Amniotic stem cell (primary cell): ENCODE measurements at places on chromosomes 6 and 20.

DNA sequence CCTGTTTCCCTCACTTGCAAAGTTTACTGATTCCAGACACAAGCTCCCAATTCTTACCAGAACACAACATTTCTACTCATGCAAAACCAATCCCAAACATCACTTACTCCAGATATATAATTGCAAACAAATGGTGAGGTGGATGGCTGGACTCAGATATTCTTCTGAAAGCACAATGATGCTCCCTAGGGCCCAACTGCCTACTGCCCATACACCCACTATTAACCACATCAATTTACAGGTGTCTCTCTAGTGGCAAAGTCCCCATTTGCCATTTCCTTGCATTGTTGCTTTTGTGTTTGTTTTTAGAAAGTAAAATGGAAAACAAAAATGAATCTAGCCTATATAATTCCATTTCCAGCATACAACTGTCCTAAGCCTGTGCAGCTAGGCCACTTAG lies 320.9 kb upstream of the PRDM1 start:
- no peak for DNase-seq

DNA sequence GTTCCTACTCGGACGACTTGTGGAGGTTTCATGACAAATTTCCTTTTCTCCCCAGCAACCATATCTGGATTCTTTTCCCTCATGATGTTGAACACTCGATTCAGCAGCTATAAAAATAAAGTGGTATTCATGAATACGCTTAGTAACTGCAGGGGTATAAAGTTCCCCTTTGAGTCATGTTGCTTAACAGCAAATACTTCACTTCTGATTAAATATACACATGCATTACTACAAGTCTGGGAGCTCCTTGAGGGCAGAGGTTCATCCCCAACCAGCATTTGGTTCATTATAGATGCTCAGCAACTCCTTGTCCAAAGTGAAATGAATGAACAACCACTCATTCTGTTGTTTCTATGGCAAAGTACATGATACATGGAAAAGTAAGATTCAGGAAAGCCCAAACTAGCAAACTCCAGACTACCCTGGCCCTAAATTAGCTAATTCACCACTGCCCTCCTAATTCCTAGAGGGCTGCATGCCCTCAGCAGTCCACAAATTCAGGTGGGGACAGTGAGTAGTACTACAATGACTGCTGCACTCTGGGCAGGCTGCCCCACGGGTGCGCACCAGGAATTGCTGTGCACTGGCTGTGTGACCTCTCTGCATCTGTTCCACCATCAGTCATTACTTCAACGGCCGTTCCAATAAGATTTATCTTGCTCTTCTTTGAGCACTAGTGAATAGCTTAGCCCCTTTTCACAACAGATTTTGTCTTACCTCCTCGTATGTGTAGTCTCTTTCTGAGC lies 15.2 kb downstream of the EIF2S2 start:
- no peak for DNase-seq

DNA sequence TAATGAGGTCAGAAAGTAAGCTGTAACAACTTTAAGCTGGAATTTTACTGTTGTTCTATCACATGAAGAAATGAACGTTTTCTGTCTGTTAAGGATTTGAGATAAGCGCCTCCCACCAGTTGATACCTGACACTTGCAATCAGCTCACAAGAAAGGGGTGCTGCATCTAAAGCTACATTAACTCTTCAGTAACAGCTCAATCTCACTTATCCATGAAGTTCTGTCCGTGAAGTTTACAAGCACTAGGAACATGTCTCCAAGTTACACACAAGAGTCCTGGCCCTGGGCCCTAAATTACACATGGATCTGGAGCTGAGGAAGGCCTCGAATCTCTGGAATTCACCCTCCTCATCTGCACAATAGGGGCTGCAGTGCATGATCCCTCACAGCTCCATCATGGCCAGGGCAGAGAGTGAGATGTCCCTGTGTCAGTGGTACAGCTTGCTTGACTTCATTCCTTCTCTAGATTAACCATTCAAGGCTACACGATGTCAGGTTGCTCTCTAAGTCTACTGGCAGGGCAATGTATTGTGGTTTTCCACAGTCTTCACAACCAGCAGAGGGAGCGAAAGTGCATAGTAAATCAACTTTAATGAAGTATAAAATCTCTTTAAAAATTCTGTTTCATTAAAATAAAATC lies 182.4 kb upstream of the MCHR2 start:
- peak; percentile 50 for DNase-seq

- no peak for DNase-seq
These were observed 12.5 kb downstream of the WDR27 start for GRCh38 chr6:169689287-169689686.

- DNase-seq: no peak
These were observed 10.3 kb upstream of the PDYN start for GRCh38 chr20:2004171-2004570.

GRCh38 chr6:21281366-21281765 lies 312.2 kb upstream of the SOX4 start:
- no peak for DNase-seq

DNA sequence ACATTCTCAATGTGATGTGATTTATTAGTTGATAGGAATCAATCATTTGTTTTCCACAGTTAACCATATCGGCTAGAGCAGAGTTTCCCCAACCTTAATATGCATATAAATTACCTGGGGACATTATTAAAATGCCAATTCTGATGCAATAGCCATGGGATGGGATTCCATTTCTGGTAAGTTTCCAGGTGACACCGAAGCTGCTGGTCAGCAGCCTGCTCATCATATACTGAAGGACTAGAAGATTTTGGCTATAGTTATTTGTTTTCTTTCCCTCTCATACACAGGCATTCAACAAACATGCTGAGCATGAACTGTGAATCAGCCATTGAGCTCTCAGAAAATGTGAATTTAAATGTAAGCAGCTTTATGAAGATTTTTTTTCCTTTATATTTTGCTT lies 35.8 kb downstream of the FBXO5 start:
- DNase-seq: no peak

GRCh38 chr6:111157412-111157811 lies 70.1 kb downstream of the SLC16A10 start:
- DNase-seq: no peak

GRCh38 chr6:168099201-168100010 lies 20.4 kb upstream of the FRMD1 start:
- no peak for DNase-seq

DNA sequence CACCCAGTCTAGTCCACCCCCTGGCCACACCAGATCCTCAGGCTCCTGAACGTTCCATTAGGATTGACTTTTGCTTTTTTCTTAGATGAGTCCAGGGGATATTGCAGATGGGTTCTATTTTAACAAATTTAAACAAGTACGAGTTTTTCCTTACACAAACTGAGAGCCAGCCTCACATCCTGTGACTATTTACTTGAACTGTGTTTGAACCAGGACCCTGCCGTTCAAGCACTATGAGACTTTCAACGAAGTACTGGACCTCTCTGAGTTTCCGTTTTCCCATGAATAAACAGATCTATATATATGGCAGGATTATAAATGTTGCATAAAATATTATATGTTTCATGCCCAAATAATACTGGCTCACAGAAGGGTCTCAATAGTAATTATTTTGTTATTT lies 1.4 kb upstream of the METTL24 start:
- no peak for DNase-seq

GRCh38 chr20:19510611-19511010 lies 247.4 kb upstream of the RIN2 start:
- no peak for DNase-seq

DNA sequence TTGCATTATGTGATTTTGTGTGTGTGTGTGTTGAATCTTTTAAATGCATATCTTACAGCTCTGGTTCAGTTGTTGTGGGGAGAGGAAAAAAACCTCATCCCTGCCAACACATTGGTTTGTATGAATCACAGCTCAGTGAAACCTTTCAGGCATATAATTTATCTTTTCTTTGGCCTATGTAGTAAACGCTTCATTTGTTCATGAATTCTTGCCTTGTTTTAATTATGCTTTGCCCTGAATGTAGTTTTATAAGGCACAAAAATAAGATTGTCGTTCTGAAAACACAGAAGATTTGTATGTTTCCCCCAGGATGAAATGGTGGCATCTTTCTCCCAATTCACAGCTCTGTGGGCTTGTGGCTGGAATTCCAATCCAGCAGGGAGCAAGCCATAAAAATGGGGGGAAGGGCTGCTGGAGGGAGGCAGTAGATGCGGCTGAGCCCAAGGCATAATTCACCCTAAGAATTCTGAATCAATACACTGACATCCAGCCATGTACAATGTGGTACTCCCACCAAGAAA lies 45.1 kb downstream of the BCAS1 start:
- no peak for DNase-seq

- DNase-seq: no peak
These were observed 25.1 kb upstream of the TRIM27 start for GRCh38 chr6:28948782-28949486.

DNA sequence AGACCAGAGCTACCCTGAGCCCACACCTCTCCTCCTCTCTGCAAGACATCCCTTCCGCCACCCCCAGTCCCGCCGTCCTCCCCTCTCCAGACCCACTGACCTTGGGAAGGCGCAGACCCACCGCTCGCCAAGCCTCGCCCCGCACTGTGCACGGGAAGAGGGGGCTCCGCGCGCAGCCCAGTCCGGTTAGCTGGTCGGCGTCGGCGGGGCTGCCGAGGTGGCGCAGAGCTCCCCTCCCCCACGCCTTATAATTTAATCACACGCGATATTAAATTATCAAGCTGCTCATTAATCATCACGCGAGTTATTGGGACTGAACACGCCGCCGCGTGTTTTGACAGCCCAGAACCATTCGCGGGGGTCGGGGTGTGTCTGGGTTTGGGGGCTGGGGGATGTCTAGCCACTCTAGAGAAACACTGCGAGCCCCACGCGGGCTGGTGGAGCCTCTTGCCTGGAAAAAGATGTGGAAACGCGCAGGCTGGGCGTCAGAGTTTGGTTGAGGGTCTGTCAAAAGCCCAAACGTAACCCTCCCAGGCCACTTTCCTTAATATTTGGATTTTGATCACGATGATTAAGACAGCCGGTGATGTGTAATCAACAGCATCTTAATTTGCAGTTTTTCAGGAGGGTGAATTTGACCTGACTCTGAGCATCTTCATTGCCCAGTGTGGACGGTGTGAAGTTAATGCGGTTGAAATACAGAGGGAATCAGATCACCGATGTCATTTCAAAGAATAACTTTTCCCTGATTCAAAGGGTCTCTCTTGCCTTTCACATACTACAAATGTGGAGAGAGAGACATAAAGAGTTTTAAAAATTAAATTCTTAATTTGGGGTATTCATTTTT lies at the start of gene LINC00237:
TSS of gene LINC00237 (minus strand) at position 188 of the 847 bp plus-strand sequence.
- DNase-seq: no peak

DNA sequence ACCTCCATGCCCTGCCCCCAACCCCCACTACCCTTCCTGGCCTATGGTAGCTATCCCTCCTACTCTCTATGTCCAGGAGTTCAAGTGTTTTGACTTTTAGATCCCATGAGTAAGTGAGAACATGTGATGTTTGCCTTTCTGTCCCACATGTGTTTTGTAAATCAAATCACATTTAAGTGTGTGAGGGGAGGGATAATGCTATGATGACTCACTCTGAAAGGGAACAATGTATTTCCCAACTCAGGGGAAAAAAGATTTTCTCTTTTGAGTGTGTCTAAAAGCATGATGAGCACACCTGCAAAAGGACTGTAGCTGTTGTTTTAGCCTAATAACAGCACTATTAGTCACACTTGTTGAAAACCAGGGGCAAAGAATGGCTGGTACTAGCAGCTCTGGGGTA lies 193.7 kb downstream of the GJA10 start:
- no peak for DNase-seq

GRCh38 chr6:29487660-29488059 lies at the start of gene MAS1L:
Gene MAS1L (minus strand): TSS chr6:29487956. CDS start chr6:29487902, 54 bp downstream.
- no peak for DNase-seq

- no peak for DNase-seq
These were observed 44.6 kb downstream of the KCNQ2 start for GRCh38 chr20:63427724-63428330.

- DNase-seq: no peak
These were observed 613.8 kb downstream of the TFAP2B start for GRCh38 chr6:51432481-51432880.

DNA sequence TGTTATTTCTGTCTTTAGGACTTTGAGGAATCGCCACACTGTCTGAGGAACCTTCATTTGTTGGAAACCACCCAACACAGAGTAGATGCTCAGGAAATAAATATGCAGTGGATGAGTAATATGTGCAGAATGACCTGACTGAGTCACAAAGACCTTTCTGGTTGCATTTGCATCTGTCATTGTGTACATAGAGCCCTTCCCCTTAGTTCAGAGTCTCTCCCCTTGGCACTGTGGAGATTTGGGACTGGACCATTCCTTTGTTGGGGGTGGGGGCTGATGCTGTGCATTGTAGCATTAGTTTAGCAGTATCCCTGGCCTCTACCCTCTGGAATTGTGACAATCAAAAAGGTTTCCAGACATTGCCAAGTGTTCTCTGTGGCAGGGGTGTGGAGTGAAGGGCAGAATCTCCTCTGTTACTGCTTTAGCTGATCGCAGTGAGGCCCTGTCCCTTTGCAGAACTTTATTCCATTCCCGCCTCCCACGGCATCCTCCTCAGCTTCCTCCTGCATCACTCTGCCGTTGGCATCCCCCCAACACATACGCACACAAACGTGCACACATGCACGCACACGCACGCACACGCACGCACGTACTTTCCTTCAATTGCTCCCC lies 64.5 kb downstream of the EYA2 start:
- peak; percentile 82 for DNase-seq

DNA sequence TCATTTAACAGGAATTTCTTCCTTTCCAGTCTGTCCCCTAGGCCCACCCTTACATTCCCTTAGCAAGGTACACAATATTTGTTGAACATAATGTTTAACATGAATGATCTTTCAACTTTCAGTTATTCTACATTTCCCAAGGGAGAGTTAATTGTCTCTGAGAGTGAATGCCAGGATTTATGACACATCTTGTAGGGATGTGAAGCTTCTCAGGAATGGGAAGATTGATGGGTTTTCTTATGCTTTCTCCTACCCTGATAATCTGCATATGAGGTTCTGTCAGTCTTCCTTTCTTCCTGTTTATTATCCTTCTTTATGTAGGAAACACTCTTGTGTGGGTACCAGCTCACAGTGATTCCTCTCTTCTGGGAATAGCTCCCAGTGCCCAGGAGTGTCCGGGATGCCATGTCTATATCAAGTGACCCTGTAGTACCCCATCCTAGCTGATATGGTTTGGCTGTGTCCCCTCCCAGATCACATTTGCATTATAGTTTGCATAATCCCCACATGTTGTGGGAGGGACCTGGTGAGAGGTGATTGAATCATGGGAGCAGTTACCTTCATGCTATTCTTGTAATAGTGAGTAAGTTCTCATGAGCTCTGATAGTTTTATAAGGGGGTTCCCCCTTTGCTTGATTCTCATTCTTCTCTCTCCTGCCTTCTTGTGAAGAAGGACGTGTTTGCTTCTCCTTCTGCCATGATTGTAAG lies 7.1 kb upstream of the FYN start:
- no peak for DNase-seq

- peak; percentile 7 for DNase-seq
These were observed 611.0 kb upstream of the MARCKS start for GRCh38 chr6:113246186-113246585.

- DNase-seq: no peak
These were observed 5.8 kb downstream of the TUBB start for GRCh38 chr6:30725713-30726505.

GRCh38 chr20:2746636-2747265 lies 53.7 kb downstream of the CPXM1 start:
- no peak for DNase-seq

GRCh38 chr6:31400467-31401289 lies 2.7 kb upstream of the MICA start:
- DNase-seq: no peak

- peak; percentile 51 for DNase-seq
These were observed 173.7 kb upstream of the SSTR4 start for GRCh38 chr20:22861231-22861980.
